Pulmonary artery endothelial cell (primary cell): ENCODE measurements at places on chromosomes 16 and 17.

DNA sequence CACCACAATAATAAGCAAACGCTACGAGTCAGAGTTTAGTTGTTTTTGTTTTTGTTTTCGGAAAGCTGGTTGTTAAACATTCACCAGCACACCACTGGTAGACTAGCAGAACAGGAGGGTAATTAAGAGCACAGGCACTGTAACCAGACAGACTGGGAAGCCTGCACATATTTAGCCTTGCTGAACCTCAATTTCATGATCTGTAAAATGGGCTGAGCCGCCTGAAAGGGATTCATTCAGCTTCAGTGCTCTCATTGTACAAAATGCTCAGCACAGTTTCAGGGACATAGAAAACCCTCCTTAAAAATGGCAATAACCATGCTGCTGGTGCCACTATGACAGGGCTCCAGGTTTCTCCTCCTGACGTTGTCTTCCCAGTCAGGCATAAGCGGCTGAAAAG, 66.4 kb downstream of the TMEM114 start:
- DNase-seq: no peak

GRCh38 chr17:17818088-17818526, 18.7 kb downstream of the SREBF1 start:
- DNase-seq: no peak

DNA sequence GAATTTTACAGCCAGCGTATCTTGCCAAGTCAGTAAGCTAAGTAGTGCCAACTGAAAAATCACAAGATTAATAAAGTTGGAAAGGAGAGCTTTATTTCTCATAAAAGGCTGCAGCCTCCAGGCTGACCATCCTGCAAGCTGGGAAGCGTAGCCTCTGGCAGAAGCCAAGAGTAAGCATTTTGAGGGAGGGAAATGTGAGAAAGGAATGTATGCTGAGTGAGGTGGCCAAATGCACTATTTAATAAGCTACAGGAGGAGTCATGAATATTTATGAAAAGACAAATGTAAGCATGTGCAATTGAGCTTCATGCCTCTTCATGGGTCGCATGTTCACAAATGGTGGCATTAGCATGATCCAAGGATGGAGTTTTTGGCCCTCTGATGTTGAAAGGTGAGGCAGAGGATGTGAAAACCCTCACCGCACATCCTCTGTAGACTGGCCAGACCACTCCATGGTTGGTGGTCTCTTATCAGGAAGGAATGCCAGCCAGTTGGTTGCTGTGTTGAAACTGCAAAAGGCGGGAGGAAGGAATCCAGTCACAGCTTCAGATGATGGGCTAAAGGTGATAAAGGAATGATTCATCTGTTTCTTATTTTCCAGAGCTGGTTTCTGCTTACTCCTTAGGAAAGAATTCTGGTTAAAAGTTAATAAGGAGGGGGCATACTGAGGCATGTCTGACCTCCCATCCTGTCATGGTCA, 9.2 kb downstream of the KRT33B start:
- DNase-seq: no peak

- no peak for DNase-seq
Observed at GRCh38 chr17:16912021-16912962, 59.6 kb downstream of the TNFRSF13B start.

DNA sequence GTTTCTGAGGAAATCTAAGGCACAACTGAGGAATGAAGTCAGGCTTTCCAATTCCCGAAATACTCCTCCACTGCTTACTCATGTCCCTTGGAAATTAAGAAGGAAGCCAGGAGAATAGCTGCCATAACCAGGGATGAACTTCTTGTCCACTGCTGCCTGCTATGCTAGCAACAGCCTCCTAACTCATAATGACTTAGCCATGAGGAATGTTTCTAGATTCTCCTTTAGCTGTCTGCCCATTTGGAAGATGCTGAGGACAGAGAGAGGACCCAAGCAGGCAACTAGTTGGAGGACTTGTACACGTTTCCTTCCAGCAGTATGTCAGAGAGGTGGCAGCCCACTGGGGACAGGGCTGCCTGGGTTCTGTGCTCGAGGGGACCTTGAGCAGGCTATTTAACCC, 939 bp upstream of the CCL2 start:
- no peak for DNase-seq

DNA sequence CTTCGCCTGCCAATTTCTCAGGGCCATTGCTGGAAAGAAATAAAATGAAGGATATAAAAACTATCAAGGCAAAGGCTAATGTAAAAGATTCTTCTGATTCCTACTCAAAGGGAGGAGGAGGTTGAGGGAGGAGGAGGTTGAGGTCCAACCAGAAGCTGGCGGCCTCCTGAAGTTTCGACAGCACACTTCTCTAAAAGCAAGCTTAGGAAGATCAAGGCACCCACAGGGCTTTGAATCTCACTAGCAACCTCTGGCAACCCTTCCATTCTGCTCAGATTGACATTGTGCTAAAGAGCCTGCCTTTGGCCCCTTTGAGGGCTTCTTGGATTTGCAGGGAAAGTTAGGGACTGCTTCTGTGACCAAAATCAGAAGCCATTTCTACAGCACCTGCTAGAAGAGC, 81.5 kb upstream of the TNRC6C start:
- DNase-seq: no peak
